ENCODE measurements at places on chromosomes 13 and 19.

GRCh38 chr13:51818276-51818675, 14.3 kb upstream of the DHRS12 start:
- no peak for DNase-seq

DNA sequence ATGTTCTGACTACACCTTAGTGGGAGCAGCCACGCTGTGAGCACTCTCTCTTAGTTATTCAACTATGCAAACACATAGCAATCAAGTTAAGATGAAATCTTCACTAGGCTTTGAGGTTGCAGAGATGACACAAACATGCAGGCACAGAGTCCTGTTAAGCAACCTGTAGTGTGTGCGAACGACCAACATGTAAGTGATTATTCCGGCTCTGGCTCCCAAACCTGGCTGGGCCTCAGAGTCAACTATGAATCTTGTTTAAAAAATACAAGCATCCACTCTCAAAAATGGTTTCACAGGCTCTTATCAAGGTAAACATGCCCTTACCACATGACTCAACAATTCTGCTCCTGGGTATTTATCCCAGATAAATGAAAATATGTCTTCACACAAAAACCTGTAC, 91.4 kb downstream of the IRS2 start:
- no peak for DNase-seq

DNA sequence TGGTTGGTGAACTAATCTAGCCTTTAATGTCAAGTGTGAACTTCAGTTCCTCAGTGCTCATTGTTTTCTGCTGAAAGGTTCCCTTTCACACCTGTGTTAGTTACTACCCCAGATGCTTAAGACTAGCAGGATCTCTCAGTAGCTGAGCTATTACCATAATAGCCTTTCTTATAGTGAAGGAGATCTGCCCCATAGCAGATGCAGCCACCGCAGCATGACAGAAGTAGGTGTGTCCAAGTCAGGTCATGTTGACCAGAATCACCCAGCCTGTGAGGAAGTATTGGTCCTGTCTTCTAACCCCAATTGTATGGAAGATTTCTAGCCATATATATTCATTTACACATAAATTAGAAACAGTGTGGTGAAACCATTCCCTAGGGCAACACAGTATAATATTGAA, 37.3 kb downstream of the ZAR1L start:
- DNase-seq = no peak

DNA sequence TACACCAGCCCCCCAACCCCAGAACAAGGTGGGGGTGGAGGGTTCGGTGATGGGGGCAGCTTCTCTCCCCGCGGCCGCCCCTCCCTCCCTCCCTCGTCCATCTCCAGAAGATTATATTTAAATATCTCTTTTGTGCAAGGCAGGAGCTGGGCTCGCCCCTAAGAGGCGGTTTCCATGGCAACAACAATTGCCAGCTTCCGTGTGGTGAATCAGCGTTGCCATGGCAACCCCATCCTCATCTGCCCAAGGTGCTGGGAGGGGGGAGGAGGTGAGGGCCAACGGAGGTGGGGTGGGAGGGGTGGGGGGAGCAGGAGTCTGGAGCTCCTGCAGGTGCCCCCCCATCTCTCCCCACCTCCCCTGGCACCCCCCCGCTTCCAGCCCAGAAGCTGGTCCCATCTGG, 46.4 kb downstream of the CELF5 start:
- DNase-seq = peak; percentile 77

- DNase-seq = no peak
Observed at GRCh38 chr13:110354715-110355473, 47.8 kb downstream of the COL4A2 start.
